CD8-positive, alpha-beta memory T cell (primary cell): ENCODE measurements at places on chromosomes 11 and 22. TPM values are rescaled to one million over a fixed set of nuclear protein-coding genes. Genes with fewer than 3 reads are reported as not detected.

DNA sequence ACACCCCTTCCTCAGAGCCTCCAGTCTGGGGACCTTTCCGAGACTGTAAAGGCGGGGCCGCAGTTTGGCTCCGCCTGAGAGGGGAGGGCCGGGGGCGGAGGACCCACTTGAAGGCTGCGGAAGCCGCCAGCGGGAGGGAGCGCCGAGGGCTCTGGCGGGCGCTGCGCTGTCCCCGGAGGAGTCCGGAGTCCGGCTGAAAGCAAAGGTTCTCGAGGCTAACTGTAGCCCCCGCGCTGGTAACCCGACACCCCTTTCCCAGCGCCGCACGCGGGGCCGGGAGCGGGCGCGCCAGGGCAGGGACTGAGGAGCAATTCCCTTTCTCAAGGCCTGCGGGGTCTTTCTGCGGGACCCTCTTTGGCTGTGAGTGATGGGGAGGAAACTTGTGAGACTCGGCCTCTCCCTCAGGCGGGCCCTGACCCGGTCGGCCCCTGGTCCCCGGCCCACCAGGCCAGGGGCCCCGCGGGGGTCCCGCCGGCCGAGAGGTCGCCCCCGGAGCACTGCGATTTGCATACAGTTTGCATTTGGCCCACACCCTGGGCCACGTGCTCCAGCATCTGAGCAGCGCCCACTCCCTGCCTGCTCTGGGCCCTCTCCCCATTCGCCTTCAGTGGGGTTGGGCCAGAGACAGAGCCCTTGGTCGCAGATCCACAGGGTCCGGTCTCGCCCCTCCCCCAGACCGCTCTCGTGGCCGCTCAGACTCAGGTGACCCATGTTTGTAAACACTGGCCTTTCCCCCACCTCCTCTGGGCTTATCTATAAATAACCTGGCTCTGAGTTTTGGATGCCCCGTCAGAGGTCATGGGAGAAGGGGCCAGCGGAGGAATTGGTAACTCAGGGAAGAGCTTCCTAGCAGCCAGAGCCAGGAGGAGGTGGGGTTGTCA is 519 bp upstream of the ART5 start:
- DNase-seq: peak; percentile 29

RIC3 gene
- 1.5 TPM for polyA plus RNA-seq

- DNase-seq: no peak
These were observed 166.0 kb upstream of the RASSF10 start for GRCh38 chr11:12842933-12843636.

DNA sequence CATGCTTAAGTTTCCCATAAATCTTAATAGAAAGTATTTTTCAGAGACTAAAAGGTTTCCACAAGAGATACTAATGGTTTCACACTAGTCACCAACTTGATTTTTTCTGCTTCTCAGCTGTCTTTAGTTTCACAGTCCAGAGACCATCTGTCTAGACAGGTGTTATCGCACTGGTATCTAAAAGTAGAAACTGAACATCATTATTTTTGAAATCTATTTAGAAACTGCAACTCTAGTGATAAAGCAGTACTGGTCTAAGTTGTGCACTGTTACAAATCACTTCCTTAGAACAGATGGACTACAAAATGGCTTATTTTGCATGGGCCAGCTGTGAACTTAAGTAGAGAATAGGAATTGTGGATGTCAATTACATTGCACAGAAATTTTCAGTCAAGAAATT is 78.0 kb downstream of the CNTN5 start:
- no peak for DNase-seq

DNA sequence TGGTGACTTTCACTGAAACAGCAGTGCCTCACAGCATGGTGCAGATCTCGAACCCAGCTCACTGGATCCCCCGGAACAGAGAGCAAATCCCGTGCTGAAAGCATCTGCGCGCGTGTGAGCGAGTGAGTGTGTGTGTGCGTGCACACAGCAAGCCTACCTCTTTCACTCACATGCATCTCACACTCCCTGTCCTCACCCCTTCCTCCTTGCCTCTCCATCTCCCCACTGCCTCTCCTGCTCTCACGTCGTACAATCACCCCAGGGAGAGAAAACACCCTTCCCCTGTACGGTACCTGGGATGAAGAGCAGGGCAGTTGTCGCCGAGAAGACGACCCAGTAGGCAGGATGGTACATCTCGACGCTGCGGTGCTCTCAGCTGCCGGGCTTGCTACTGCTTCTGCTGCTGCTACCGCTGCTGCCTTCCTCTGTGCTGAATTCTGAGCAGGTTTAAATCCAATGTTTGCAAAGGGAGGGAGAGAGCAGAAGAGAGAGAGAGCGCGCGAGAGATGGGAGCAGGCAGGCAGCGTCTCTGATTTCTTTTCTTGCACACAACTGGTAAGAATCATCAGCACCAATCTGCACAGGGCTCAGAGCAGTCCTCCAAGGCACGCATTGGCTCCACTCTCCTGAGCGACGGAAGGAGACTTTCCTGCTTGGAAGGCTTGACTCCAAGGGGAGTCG is at the start of gene OPCML:
Gene OPCML (minus strand): TSS at position 531 of the 681 bp plus-strand sequence.
- DNase-seq: no peak

DNA sequence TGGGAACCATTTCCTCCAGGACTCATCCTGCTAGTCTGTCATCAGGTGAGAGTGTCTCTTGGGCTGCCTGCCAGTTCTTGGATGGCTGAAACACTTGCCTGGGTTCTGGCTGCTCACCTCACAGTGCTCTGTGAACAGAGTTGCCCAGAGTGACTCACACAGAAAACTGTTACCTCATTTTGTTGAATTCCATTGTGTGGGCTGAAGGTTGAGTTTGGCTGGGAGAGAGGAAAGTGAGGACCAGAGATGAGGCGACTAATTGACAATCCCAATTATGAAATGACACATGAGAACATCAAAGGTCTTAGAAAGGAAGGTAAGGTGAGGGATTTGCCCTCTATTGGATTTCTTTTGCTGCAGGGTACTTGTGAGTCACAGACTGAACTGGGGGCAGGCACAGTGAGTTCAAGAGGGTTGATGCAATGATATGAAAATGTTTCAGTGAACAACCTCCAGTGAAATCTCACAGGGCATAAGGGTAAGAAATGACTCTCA is 20.2 kb upstream of the CALCB start:
- no peak for DNase-seq

DNA sequence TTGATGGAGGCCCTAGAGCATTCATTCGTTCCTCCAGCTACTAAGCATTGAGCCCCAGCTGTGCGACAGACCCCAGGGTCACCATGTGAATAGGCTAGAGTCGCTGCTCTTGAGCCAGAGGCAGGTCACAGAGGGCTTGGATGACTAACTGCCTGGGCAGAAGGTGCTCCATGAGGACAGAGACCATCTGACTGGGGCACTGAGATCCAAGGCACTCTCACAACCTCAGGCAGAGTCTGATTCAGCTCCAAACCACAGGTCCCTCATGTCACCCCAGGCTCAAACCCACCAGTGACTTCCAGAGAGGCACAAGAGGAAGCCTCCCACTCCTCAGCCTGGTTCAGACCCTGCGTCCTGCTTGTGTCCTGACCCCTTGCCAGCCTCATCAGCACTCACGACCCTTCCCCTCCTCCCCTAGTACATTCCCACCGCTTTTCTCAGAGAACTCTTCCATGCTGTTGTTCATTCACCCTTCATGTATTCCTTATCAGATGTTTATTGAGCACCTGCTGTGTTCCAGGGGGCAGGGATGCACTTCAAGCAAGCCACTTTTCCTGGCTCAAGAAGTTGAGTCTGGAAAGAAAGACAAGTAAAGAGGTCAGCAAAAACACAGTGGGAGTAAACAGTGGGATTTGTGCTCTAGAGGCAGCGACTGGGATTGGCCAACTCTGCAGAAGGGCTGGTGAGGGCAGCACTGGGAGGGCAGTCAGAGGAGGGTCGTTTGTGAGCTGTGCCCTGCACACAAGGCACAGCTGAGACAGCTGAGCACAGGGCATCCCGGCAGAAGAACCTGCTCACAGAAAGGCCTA is 9.3 kb downstream of the OAF start:
- DNase-seq: no peak

OR4A16 gene
- polyA plus RNA-seq: not detected

FOLH1 gene
- not detected for polyA plus RNA-seq

DNA sequence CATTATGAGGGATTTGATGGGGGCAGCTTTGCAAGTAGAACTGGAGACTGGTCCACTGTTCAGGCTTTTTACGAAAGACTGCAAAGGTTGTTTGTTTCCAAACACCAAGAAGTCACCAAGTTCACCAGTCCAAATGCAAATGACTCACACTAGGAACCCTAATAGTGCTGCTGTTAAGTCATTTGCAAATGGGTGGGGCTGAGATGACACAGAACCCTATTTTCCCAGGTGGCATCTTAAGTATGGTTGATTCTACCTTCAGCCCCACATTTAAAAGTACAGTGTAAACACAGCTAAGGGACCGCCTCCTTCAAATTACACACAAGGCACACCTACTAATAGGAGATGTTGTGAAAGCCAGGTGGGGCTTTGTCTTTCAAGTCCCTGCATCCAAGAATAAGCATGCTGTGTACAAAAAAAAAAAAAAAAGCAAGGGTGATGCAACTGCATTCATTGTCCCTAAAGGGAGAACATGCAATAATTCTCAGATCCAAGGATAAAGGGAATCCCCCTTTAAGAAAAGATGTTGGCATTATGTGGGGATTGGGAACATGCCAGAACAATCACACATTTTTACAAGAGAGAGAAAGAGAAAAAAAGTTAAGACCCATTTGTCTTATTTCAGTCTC is 27.3 kb downstream of the BDNF start:
- no peak for DNase-seq

DNA sequence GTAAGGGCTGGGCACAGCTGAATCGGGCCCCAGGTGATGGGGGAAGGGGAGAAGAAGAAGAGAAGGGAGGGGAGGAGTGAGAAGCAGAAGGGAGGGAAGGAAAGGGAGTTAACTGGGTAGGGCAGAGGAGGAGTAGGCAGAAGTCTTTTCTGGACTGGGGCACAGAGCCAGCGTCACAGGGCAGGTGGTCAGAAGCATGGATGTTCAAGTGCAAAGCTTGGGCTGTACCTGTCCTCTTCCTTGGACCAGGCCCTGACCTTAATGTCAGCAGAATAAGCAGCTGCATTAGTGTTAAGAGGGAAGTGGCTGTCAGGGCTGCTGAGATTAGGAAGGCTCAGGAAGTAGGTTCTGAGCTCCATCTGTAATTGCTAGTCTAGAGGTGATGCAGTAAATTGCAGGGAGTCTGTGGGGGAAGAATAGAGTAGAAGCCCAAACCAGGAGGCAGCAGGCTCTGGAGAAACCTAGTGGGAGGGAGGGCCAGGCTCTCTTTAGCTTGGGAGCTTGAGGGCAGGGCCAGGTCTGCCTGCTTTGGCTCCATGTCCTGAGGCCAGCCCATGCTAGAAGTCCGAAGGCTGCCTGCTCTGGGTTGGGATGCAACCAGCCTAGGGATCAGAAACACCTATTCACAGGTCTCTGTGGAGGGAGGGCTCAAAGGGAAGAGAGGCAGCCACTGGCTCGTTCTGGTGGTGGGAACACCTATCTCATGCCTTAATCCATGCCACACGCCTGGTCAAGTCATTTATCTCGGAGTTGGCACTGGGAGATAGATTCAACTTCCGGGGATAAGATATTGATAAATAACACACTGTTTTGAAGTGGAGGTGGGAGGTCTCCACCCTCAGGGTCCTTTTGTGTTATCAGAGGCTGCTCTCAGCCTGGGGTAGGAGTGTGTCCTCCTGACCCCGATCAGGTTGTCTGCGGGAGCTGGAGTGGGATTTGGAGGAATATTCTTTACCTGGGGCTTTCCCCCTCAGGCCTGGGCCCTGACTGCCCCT is 1.7 kb upstream of the UCP3 start:
- no peak for DNase-seq

GRCh38 chr22:42972649-42973535 is 42.1 kb downstream of the PACSIN2 start:
- DNase-seq: no peak

DNA sequence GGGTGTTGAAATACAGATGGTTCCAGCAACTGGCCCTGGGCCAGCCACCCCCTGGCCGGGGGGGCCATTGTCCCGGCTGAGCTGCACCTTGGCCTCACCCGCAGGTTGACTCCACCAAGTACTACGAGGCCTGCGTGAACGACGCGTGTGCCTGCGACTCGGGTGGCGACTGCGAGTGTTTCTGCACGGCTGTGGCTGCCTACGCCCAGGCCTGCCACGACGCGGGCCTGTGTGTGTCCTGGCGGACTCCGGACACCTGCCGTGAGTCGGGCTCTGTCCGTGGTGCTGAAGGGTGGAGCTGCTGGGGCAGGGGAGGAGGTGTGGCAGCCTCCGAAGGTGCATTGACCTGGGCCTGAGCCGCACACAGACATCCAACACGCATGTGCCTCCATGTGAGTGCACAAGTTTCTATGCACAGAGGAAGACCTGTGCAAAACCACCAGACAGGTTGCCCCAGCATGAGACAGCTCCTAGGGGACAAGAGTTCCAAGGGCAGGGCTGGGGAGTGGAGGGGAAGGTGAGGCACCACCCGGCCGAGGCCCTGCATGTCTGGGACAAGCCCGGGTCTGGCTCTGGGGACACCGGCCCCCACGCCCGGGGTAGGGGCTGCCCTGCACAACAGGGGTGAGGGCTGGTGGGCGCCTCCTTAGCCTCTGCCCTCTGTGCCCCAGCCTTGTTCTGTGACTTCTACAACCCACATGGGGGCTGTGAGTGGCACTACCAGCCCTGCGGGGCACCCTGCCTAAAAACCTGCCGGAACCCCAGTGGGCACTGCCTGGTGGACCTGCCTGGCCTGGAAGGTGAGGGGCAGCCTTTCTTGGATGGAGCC is 16.1 kb downstream of the MUC5B start:
- no peak for DNase-seq

DNA sequence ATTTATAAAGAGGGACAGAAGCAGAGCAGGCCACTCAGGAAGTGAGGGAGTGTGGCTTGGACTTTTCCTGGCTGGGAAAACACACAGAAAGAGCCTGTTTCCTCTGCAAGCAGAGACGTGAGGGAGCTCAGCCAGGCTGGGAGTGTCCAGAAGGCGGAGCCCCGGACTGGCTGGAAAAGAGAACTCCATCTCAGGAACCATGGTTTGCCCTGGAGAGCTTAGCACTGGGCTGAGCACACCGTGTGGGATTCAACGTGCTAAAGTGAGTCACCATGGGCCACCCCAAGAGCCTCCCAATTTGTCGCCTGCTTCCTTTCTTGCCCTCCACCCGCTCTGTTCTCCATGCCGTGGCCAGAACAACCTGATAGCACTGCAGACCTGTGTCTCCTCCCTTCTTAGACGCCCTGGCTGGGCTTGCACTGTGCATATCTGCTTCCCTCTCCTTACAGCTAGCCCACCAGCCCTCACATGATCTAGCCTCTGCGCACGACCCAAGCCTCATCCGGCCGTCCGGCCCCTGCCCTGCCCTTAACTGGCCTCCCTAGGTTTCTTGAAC is 51.8 kb downstream of the GALNT18 start:
- DNase-seq: no peak

PRSS23 gene
- polyA plus RNA-seq: 13.3 TPM

- DNase-seq: no peak
These were observed 9.7 kb upstream of the CCKBR start for GRCh38 chr11:6249770-6250555.

- no peak for DNase-seq
These were observed 27.8 kb downstream of the LIMK2 start for GRCh38 chr22:31239771-31240370.

DNA sequence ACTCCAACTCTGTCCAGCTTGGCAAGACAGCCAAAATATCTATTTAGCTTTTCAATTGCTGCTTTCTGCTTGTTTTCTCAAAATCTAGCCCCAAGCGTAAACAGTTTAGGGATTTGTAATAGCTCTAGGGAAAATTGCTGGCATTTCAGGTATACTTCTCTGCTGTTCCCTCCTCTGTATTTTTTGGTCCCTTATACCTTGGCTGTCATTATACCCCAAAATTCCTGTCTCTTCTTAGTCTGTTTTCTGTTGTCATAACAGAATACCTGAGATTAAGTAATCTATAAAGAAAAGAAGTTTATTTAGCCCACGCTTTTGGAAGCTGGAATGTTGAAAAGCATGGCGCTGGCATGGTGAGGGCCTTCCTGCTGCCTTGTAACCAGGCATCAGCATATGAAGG is 23.5 kb downstream of the MCAM start:
- no peak for DNase-seq
